ENCODE measurements at places on chromosomes 12 and 14. TPM values are rescaled to one million over a fixed set of nuclear protein-coding genes. Genes with fewer than 3 reads are reported as not detected.

DNA sequence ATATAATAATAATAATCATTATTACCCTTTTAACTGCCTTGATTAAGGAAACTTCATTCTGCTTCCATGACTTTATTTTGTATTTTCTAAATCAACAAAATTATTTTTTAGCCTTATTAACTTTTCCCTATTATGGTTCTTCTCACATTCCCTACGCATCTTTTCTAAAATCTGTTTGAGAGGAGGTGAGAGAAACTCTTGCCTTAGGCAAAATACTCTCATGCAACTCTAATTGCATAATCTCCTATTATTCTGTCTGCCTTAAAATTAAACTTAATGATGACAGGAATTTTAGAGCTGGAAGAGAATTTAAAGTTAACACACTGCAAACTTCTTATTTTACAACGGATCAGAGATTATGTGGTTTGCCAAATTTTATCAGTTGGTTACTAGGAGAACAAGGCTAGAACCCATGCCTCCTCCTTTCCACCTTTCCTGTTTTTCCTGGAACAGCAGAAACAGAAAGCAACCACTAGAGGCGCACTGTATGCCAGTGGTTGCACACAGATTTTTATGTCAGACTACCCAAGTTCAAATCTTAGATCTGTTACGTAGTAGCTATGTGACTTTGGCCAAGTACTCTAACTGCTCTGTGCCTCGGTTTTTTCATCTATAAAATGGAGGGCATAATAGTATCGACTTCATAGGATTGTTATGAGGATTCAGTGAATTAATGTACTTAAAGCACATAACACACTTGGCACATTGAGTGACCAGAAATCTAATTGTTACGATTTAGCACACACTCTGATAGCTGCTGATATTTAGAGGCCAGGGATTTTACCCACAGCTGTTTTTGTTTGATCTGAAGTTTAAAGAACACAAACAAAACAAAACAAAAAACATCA is 4.3 kb upstream of the BRMS1L start:
- DNase-seq = no peak

- DNase-seq = no peak
Observed at GRCh38 chr12:5511644-5512600, 80.0 kb downstream of the NTF3 start.

SERPINA1 gene
- 18.1 TPM for total RNA-seq

TRIM9 gene
- total RNA-seq = 1.2 TPM

KCNH5 gene
- not detected for total RNA-seq

PITPNM2 gene
- total RNA-seq = 5.2 TPM

CSRP2 gene
- total RNA-seq = 37.6 TPM
